PC-3 (cell line): ENCODE measurements at places on chromosomes 3 and 15.

- no peak for DNase-seq
Observed at GRCh38 chr3:153215966-153216365, 53.9 kb downstream of the RAP2B start.

DNA sequence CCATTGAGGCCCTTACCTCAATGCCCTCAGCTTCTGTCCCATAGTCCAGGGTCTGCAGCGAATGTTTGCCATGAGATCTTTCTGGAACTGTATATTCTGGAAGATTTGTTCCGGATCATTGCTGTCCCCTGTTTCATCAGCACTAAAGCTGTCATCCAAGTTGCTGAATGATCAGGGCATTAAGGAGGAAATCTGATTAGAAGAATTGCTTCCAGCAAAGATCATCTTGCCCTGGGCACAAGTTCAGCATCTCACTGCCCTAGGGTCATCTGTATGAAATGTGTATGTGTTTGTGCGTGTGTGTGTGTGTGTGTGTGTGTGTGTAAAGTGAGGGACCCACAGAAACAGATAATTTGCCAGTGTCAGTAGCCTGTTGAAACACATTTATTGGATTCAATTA lies 1.4 kb downstream of the TMC3 start:
- DNase-seq: no peak

- DNase-seq: no peak
Observed at GRCh38 chr3:88618021-88618645, 468.4 kb downstream of the C3orf38 start.

DNA sequence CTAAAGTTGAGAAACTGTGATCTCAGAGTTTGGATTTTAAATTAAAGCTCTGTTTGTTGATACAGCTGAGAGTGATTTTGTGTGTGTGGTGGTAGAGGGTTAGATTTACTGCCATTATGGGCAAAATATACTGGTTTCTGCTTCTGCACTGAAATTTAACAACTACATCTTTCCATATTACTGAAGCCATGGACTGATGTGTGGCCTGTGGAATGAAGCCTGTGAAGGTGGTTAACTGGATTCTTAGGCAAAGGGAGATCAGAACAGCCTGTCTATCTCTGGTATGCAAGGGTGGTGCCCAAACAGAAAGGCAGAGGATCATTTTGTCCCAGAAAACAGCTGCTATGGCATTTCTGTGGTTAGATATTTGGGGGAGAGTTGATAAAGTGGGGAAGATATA lies 297.3 kb upstream of the THBS1 start:
- no peak for DNase-seq

DNA sequence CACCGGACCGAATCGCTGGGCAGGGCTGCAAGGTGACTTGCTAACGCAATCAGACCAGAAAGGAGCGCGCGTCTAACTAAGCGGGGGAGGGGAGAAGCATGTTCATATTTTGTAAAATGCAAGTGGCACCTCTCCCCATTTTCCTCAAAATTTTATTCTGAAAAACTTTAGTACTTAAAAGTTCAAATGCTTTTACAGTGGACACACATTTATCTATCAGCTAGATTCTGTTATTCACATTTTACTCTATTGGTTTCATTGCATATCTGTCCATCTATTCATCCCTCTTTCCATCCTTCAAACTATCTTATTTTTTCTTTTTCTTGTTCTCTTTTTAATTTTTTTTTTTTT lies 46.1 kb upstream of the KLHL25 start:
- DNase-seq: no peak

- DNase-seq: no peak
Observed at GRCh38 chr3:8635631-8636030, 9.0 kb downstream of the SSUH2 start.

GRCh38 chr3:52186729-52187128 lies 11.2 kb upstream of the ALAS1 start:
- DNase-seq: no peak

GRCh38 chr3:47902746-47903145 lies 99.8 kb downstream of the DHX30 start:
- no peak for DNase-seq

DNA sequence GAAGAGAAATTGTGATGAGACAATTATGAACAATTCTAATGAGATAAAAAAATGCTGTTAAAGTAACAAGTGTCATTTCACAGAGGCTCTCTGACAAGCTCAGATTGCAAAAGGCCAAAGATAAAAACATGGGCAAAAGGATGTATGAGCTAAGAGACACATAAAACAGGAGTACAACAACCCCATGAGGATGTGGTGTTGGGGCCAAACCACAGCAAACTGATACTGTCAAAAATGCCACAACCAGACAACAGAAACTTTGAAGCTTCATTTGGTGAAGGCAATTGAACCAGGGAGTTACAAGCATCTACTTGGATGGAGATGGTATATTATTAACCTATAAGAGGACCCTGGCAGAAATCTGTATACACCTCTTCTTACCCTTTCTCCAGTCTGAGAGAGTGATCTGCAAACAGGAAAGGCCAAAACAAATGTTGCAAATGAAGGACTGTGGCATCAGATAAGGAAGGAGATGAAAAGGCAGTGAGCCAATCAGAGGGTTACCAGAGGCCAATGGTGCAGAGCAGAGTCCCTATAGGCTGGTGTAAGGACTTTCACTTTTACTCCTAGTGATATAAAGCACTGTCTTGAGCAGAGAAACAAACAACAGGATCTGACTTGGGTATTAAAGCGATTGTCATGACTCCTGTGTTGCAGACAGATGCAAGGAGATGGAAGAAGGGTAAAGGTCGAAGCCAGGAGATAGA lies 659.0 kb downstream of the NTRK3 start:
- no peak for DNase-seq

DNA sequence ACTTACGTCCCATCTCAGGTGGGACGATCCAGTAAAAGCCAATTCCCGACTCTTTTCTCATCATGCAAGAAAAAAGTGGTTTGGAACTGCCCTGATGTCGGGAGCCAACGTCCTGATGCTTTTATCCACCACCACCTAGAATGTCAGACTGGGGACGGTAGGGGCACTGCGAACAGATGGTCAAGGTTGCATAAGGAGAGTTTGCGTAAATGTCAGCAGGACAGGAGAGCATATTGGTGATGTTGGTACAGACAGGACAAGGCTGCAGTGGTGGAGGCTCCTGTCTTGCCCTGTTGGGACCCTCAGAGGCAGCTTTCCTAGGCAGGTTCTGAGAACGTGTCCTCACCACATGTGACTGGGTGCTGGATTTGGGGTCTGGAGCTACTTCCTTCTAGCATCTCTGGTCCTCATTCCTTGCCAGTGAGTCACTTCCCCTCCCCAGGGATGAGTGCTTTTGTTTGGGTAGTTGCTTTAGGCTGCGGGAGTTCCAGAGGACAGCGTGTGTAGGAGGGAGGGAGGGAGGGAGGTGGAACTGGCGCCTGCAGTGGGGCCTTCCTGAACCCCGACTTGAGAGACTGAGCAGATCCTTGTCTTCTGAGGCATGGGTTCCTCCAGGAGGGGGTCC lies 21.0 kb downstream of the THSD4 start:
- DNase-seq: peak; percentile 92

DNA sequence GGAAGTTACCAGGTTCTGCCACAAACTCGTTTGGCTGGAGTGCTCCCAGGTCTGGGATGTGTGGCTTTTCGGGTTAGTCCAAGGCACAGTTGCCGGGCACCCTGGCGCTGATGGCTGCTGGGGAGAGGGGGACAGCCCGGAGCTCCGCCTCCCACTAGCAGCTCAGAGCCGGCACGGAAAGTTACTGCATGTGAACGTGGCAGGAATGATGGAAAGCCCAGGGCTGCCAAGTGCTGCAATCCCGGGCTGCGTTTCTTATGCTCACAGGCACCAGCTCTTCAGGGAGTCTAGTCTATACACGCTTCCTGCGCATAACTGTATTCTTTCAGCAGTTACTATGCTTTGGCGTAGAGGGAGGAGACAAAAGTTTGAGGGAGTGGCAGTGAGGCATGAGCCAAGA lies 141.8 kb upstream of the ICE2 start:
- DNase-seq: no peak

- DNase-seq: peak; percentile 49
Observed at GRCh38 chr15:92693691-92694331, 38.2 kb upstream of the FAM174B start.

DNA sequence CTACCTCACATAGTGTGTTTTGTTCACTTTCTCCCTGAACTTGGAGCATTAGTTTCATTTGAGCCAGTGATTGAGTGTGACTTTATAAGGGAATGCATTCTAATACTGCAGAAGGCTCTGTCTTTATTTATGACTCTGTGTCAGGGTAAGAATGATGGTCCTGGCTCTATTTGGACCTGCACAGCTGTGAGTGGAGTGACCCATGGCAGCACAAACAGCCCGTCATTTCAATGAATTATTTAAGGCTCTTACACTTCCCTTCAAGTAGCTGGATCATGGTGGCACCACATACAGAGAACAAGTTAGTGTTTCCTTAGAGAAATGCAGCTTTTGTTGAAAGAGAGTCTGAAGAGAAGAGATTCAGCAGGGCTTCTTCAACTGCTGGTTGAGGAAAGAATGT lies 16.4 kb downstream of the TMEM108 start:
- no peak for DNase-seq

GRCh38 chr3:122945230-122945629 lies 82.3 kb downstream of the SEMA5B start:
- DNase-seq: no peak

GRCh38 chr15:93235926-93236780 lies 147.1 kb upstream of the RGMA start:
- no peak for DNase-seq

- DNase-seq: no peak
Observed at GRCh38 chr15:45377609-45378148, 665 bp downstream of the GATM start.

- DNase-seq: peak; percentile 43
Observed at GRCh38 chr3:25412269-25412668, 15.8 kb upstream of the RARB start.

DNA sequence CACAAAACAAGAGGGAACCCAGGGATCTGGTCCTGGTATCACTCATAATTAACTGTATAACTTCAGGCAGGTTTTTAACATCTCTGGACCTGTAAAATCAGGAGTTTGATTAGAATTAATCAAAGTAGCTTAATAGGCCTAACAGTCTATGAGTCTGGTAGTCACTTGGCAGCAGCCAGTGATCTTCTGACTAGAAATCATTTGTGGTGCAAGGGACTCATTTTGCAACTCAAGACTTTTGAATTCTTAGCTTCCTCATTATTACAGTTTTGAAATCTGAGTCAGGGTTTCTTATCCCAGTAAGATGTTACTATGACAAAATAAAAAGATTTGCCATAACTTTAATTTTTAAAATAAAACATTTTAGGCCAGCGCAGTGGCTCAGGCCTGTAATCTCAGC lies 70.8 kb downstream of the TMCC1 start:
- no peak for DNase-seq

GRCh38 chr3:41574900-41575299 lies 375.6 kb downstream of the CTNNB1 start:
- peak; percentile 23 for DNase-seq

DNA sequence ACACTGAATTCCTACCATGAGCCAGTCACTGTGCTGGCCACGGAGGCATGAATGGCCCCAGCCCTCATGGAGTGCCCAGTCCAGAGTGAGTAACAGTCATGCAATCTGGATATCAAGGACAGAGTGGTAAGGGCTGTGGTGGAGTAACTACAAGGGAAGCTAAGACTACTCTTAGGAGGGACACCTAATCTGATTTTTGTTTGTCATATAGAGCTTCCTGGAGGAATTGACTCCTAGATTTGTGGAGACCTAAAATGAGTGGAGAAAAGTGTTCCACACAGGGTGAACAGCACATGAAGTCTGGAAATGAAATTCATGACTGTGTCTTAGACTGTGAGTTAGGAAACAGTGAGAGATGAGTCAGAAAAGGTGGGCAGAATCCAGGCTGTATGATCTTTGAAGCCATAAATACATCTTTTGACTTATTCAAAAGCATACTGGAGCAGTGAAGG lies 219.9 kb downstream of the NFKBIZ start:
- peak; percentile 77 for DNase-seq

GRCh38 chr3:73626106-73626505 lies 1.4 kb upstream of the PDZRN3 start:
- no peak for DNase-seq

GRCh38 chr15:101483462-101483861 lies 6.0 kb downstream of the PCSK6 start:
- peak; percentile 19 for DNase-seq

- no peak for DNase-seq
Observed at GRCh38 chr3:33834096-33834453, 35.6 kb downstream of the PDCD6IP start.

- no peak for DNase-seq
Observed at GRCh38 chr3:7275396-7275795, 414.5 kb downstream of the GRM7 start.

- no peak for DNase-seq
Observed at GRCh38 chr3:126998728-126999127, 15.8 kb downstream of the PLXNA1 start.

- DNase-seq: no peak
Observed at GRCh38 chr3:40170395-40170794, 139.1 kb upstream of the EIF1B start.

GRCh38 chr15:37880009-37880834 lies 54.2 kb upstream of the TMCO5A start:
- peak; percentile 59 for DNase-seq

DNA sequence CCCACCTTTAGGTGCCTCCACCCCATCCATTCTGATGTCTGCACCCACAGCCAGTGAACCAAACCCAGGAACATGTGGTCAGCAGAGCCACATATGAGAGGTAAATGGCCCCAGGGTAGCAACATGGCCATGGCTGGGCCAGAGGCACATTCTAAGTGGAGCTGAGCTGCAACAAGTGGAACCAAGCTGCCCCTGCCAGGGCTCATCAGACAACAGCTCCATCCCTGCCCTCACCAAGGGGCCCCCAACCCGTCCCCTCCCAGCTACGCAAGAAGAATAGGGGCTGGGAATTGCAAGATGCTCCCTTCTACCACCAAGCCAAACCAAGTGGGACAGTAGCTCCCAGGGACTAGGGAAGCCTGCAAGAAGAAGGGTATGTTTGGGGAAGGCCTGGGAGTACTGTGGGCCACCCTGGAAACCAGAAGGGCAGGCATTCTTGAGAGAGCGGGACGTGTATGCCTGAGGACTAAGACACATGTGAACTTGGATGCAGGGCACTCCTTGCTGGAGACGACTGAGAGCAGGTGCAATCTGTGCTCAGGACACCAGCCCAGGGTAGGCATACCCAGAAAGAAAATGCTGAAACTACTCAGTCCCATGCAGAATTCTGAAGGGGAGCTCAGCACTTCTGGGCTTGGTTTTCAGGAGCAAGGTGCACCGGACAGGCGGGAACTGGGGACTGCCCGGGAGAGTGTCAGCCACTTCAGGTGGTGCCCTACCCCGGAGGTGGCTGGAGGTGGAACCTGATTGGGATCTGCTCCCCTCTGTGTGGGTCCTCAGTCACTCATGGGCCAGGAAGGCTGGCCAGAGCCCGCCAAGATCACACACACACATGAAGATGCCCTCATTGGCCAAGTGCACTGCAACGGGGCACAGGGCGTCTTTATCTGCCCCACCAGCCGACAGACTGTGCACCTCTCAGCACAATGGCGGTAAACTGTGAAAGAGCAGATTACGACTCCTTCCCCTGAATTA lies 9.5 kb downstream of the MYL3 start:
- no peak for DNase-seq

DNA sequence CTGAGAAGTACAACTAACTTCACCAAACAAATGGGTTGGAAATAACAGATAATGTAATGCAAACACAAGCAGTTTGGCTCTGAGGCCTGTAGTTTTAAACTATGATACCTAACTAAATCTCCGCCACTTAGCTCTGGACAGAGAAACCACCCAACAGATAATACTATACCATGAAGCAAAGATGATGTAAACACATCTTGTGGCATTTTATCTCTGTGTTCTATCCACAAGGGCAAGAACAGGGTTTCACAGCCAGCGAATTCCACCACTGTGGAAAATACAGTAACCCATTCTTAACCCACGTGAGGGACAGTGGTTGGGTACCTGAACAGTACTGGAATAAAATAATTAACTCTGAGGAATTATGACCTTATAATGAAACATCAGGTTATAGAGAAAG lies 93.6 kb downstream of the P3H2 start:
- no peak for DNase-seq
